Chondrocyte (in vitro differentiated cells): ENCODE measurements at places on chromosomes 2 and 18. TPM values are rescaled to one million over a fixed set of nuclear protein-coding genes. Genes with fewer than 3 reads are reported as not detected.

- no peak overlapping the region for H3K4me3 ChIP-seq
- no peak for DNase-seq
- H3K27ac ChIP-seq, result no peak overlapping the region
- H3K27me3 ChIP-seq, result no peaks in the 10 kb centered on the region
Measured at GRCh38 chr2:53028225-53028624, 739.4 kb upstream of the CHAC2 start.

DNA sequence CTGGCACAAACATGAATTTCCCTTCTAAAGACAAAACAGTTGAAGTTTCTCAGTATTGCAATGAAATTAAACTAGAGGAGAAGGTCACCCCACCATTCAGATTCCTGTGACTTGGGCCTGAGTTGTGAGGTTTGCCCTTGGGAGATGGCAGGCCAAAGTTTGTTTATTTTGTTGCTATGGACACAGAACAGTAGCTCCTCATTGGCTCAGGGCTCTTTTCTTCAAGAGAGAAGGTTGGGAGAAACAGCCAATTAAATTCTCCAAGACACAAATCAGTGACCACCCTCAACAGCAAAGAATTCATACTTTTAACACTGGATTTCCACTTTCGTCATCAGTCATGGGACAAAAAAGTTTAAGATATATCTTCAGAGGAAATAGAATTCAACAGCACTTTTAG is at the start of gene FLACC1:
FLACC1 (minus strand) TSS at position 125 of the 400 bp plus-strand sequence. CDS start 5,941 bp downstream, outside the sequence.
- H3K36me3 ChIP-seq, result peaks cover 16% of the 10 kb centered on the region
- H3K4me1 ChIP-seq, result peaks cover 24% of the 10 kb centered on the region
- no peak within 1 kb of the TSS for H3K4me3 ChIP-seq
- H3K27me3 ChIP-seq, result no peaks in the 10 kb centered on the region
- no peak for DNase-seq

The ASB1 gene
- total RNA-seq, result 31.0 to 37.9 TPM (median 34.5 TPM) in 3 replicates

DNA sequence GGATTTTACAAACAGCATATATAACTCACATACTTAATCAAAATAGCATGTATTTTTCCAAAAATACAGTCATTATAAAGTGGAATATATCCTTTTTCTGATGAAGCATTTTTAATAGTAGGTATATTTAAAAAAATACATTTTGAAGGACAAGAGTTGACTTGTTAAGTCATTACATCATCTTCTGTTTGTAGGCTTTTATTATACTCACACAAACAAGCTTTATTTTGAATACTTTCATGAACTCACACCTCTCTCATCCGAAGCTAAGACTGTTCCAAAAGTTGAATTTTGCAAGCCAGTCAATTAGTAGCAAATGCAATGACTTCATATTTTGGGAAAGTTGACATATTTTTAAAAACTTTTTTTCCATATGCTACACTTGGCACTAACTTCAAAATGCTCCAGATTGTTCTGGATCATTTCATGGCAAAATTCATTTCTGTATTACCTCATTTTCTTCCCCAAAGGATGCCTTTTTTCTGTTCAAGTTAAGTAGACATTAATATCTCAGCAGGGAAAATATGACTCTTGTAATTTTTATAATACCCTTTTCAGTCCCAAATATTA is 68.5 kb upstream of the WDR75 start:
- H3K27ac ChIP-seq, result peak overlapping the region; percentile 81
- DNase-seq, result no peak
- H3K27me3 ChIP-seq, result no peaks in the 10 kb centered on the region

The GPR55 gene
- not detected in 3 replicates for total RNA-seq

DNA sequence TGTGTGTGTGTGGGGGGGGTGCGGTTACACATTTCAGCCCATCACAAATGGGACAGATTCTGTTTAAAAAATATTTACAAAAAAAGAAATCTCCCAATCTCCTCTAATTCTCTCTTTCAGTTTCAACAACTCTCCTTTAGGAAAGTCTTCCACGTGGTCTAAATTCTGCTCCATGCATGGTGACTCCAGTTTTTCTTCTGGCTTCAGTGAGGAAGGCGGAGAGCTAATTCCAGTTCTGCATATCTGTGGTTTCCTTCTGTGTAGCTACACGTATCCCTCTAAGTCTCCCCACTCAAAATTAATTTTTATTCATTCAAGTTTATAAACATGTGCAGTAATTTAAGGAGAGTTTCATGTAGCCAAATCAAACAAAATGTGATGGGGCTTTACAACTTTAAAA is 111.6 kb downstream of the SLC4A3 start:
- no peak for DNase-seq
- no peaks in the 10 kb centered on the region for H3K36me3 ChIP-seq
- H3K4me3 ChIP-seq, result no peak overlapping the region
- no peak overlapping the region for H3K27ac ChIP-seq
- H3K27me3 ChIP-seq, result peaks cover 7% of the 10 kb centered on the region
- peaks cover 4% of the 10 kb centered on the region for H3K4me1 ChIP-seq
